NCI-H446 (cell line): ENCODE measurements at places on chromosomes 13 and 19.

DNA sequence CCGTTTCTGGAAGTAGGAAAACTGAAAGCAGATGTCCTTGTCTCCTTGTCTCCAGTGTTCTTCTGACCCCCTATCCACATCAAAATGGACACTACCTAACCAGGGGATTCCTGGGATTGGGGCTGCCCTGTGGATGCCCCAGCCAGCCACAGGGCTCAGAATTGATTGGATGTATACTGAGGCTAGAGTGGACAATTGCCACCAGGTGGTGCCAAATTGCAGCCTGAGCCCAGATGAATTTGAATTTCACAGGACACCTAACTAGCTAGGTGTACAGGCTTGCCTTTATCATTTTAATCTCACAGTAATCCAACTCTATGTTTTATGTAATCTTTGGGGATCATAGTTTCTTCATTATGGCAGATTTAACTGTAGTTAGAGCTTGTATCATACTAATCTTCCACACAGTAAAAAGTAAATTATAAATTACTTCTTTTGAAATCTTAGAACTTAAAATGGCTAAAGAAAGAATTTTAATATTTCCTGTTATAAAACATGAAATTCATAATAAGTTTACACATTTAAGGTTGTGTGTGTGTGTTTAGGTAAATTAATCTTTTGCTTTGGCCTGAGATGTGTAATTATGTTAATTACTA, 58.0 kb downstream of the PIBF1 start:
- DNase-seq = no peak

DNA sequence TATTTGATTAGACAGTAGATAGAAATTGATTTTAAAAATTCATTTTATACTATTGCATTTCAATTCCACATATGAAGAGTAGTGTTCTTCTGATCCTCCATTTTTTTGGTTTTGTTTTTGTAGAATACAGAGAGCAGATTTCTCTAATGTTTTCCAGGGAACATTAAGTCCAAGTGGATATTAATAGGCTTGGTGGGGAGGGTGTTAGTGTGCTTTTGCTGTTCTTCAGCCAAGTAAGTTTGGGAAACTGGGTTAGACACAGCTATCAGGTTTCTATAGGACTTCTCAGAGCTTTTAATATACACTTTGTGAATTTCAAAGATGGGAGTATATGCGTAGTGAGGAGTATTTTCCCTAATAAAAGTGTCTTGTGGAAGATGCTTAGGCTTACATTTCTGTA, 21.8 kb downstream of the NAA16 start:
- DNase-seq = no peak

DNA sequence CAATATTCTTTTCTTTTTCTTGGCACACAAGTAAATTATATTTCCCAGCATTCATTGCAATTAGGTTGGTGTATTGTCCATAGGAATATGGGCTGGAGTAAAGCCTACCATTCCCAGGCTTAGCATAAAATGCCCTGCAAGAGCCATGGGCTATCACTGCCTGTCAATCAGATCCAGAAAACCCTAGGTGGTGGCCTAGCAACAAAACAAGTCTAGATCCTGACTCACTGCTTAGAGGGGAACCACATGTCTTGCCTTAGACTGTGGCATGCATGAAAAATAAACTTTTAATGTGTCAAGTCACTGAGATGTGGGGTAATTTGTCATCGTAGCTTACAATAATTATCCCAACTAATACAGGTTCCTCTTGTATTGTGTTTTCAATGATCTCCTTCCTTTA, 16.2 kb downstream of the SOX21 start:
- no peak for DNase-seq

DNA sequence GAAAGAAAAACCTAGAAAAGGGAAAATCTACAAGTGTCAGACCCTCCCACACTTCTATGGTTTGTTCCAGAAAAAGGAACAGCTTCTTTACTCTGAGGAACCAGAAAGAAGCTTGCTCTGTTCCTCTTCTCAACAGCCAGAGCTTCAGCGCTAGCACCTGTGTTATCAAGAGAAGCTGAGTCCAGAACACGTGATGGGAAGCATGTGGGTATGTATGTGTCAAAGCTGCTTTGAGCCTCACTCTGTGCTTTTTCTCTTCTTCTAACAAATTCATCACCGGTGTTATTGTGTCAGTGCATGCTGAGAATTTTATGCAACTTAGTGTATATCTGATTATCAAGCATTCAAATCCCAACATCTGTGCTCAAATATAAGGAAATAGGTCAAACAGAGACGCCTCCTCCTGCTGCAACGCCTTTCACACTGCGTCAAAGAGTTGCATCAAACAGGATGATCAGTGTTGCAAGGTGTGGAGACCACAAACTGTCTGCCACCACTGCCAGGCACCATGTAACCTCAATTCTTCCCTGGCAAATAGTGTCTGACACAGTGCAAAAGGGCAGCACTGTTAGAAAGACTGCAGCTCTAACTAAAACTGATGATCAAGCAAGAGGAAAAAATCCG, 83.9 kb downstream of the LRRC63 start:
- DNase-seq = no peak

GRCh38 chr13:110314516-110315245, 7.6 kb downstream of the COL4A2 start:
- no peak for DNase-seq

GRCh38 chr13:34414616-34415015, 527.5 kb upstream of the NBEA start:
- DNase-seq = no peak

- no peak for DNase-seq
Measured at GRCh38 chr19:37362733-37363132, 8.2 kb upstream of the ZNF527 start.

DNA sequence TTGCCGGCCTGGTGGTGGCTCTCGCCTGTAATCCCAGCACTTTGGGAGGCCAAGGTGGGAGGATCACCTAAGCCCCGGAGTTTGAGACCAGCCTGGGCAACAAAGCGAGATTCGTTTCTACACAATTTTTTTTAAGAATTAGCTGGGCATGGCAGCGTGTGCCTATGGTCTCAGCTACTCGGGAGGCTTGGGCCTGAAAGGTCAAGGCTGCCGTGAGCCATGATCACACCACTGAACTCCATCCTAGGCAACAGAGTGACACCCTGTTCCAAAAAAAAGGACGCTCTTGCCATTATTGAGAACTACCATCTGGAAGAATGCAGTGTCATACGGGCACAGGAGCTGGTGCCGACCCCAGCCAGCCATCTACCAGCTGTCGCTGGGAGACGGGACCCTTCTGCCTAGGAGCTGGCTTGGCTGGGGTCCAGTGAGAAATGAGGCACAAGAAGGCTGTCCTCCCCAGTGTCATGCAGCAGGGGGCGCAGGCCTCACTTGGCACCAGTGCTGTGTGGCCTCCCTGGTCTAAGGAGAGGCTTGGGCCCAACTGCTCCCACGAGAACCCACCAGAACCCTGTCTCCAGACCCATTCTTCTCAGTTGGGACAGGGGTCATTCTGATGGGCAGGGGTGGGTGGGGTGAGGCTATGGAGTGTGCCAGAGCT, 12.2 kb upstream of the RELB start:
- peak; percentile 12 for DNase-seq

DNA sequence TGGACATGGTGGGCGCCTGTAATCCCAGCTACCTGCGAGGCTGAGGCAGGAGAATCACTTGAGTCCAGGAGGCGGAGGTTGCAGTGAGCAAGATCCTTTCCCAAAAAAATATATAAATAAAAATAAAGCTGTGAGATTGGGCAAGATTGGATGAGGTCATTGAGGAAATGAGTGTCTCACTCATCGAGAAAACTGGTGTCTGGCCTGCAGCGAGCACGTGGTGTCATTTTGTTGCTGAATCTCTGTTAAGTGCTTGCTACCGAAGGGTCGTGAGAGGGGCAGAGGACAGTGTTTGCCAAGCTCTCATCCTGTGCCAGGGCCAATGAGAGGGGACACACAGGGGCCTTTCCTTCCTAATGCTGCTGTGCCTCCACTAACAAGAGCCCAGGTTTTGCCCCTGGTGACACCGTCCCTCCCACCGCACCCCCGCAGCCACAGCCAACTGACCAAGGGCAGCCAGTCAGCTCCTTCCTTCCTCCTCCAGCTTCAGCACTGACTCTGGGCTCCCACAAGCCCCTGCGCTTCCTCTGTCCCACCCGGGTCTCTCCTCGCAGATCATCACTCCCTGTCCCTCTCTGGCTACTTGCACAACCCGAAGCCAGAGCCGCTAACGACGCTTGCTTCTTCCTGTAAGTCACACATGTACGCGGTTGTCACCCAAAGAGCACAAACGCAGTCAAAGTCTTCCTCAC, 3.2 kb downstream of the POLD1 start:
- DNase-seq = no peak

GRCh38 chr13:45564133-45564776, 51.3 kb downstream of the ERICH6B start:
- DNase-seq = no peak

- DNase-seq = no peak
Measured at GRCh38 chr19:48735031-48735615, 5.3 kb downstream of the RASIP1 start.

GRCh38 chr13:81458170-81458569, 1117.2 kb upstream of the SPRY2 start:
- DNase-seq = no peak

DNA sequence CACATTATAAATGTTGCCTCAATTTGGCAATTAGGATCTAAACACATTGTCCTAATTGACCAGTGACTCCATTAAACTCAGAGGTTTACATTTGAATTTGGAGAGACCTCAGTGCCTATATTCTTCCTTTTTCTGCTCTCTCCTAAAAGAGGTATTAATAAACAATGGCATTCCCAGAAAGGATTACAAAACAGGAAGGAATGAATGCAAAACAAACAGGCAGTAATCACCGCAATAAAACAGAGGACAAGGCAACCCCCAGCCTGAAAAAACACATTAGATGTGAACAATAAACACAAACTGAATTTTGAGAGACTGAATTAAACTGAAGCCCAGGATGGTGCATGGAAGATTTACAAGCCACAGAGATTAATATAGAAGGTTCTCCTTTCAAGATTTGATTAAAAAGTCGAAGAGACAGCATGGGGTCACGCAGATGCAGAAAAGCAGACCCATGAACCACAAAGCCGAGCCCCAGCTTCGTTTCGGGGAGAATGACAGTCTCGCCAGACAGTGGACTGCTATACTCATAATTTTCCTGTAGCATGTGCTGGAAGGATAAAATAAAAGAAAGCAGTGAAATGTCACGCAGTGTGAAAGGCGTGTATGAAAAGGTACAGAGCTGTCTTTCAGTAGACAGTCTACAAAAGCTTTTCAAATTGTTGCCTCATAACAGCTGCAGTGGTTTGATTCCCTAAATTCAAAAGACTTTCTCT, 503.0 kb downstream of the LIG4 start:
- no peak for DNase-seq

DNA sequence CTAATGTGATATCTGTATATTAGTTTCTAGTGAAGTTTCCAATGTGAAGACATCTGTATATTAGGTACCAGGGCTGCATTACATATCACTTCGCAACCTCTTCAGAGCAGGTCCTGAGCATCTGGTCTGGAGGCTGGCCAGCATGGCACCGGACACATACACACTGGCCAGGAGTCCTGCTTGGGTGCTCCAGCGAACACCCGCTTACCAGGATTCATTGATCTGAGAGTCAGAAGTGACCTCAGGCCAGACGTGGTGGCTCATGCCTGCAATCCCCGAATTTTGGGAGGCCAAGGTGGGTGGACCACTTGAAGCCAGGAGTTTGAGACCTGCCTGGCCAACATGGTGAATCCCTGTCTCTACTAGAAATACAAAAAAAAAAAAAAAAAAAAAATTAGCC, 93.0 kb upstream of the IRS2 start:
- no peak for DNase-seq

GRCh38 chr19:1606138-1606651, 933 bp upstream of the UQCR11 start:
- no peak for DNase-seq

DNA sequence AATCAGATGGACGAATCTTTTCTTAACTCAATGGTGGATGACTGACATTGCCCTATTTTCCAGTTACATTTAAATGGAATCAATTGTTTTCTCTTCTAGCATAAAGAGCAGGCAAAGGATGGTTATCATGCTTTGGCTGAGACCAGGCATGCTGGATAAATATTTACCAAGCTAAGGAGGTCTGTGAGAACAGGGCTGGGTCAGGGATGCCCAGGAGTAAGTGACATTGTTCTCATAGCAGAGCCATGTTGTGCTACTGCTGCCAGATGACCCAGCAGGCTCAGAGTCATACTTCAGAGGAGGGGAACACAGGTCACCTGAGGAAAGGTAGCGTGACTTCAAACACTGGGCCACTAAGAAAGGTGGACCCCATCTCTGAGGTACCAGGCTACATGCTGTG, 116.0 kb upstream of the RNF113B start:
- DNase-seq = no peak

DNA sequence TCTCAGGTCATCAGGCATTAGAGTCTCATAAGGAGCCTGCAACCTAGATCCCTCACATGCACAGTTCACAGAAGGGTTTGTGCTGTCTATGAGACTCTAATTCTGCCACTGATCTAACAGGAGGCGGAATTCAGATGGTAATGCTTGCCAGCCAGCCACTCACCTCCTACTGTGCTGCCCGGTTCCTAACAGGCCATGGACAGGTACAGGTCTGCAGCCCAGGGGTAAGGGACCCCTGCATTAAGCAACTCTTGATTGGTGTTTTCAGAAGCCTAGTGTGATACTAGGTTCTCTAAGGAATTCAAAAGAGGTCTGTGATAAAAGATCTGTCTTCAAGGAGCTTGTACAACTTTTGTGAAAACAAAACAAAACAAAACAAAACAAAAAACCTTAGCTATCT, 31.1 kb downstream of the CAB39L start:
- DNase-seq = no peak

GRCh38 chr13:24304620-24305019, 4.8 kb upstream of the C1QTNF9 start:
- DNase-seq = no peak

DNA sequence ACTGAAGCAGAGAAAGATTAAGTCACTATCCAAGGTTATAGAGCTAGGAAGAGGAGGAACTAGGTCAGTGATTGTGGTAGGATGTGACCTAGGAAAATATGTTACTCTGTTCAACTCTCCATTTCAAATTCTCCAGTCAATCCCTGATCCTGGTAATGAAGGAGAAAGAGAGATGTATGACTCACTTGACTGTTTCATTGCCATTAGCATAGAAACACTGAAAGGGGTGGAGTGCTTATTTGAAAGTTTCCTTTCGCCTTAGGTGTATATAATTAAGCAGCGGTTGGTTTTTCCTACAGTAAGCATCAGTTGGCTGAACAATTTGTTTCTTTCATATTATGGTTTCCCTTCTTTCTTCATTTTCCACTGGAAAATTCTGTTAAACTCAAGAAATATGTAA, 198.1 kb upstream of the CSNK1A1L start:
- DNase-seq = no peak

DNA sequence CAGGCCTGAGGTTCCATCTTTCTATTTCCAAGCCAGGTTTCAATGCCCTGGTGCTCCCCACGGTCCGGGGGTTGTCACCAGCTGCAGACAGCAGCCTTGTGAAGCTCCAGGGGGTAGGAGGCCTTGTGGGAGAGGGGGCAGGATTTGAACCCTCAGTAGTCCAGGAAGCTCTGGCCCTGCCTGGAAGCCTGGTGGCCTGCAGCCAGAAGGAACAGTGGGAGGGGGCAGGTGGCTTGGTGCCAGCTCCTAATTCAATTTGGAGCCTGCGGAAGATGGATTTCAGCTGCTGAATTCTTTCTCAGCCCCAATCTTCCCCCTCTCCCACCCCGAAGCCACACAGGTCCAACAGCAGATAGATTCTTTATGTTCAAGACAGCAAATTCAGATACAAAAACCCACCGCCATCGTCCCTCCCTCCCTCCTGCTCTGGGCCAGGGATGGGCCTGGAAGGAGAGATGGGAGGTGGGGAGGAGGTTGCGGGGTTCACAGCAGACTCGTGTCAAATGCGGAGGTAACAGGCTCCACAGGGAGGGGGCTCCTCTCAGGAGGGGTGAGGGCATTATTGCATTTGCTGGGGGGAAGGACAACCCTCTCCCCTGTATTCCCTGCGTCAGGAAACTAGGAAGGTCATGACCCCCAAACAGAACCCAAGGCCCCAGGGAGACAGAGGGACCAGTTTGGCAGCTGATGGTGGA, 2.4 kb upstream of the PTGER1 start:
- DNase-seq = no peak
